ENCODE measurements at places on chromosomes 5 and 9.

DNA sequence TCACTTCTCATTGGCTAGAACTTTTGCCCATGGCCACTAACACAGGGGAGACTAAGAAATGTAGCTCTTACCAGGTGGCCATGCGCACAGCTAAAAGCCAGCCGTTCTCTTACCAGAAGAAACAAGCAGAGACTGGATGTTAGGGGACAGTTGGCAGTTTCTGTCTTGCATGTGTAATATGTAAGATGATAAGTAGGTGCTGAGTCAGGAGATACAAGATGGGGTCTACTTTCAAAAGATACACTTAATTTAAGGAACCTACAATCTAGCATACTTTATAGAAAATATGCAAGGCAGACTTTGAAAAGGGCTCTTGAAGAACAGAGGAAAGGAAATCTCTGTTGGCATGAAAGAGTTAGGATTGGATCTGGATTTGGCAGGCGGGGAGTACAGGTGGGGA lies 244.5 kb downstream of the ZSWIM6 start:
- DNase-seq: no peak

GRCh38 chr5:120258123-120258522 lies 206.0 kb upstream of the PRR16 start:
- no peak for DNase-seq

DNA sequence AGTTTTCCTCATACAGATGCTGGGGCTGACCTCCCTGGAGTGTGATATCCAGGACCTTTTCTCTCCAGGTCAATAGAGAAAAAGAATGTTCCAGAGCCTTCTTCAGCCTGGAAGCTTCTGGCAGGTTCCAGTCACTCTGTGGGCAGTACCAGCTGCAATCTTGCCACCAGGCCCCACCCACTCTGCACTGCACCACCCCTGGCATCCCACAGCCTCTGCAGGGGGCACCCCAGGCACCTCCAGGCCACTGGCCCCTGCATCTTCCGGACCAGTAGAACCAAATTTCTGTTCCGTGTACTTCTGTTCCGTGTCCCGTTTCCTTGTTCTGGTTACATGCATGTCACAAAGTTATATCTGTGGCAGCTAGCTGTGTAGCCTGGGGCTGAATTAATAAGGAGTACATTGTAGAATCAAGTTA lies 83.3 kb upstream of the ZBTB43 start:
- DNase-seq: no peak

- no peak for DNase-seq
Measured at GRCh38 chr5:72459913-72460312, 47.3 kb downstream of the ZNF366 start.

GRCh38 chr9:31023847-31024246 lies 1360.6 kb upstream of the ACO1 start:
- no peak for DNase-seq

- peak; percentile 96 for DNase-seq
Measured at GRCh38 chr9:37485389-37486255, at the start of gene POLR1E. Gene POLR1E (plus strand): TSS chr9:37485948. CDS start chr9:37486048, 100 bp downstream.

GRCh38 chr5:74035521-74035937 lies 409.5 kb downstream of the ARHGEF28 start:
- no peak for DNase-seq

GRCh38 chr9:136488247-136489214 lies 5.7 kb upstream of the SEC16A start:
- DNase-seq: peak; percentile 83

GRCh38 chr5:167764641-167765289 lies 526.7 kb upstream of the WWC1 start:
- no peak for DNase-seq

GRCh38 chr9:112310826-112311225 lies 22.6 kb downstream of the PTBP3 start:
- DNase-seq: no peak

DNA sequence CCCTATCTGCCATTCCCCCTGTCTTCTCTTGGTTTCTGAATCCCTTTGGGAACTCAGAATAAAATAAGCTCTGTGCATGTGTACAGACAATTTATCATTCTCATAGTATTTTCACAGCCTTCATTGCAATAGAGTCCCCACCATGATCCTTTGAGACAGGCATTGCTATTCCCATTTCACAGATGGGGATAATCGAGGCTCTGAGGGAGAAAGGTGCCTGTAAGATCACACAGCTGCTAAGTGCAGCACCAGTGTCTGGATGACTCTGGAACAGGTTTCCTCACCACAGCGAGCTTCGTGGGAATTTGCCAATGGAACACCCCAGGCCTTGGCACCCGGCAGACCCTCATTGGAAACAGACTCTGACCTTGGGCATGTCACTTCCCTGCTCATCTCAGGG lies 293.6 kb downstream of the NSG2 start:
- DNase-seq: no peak

GRCh38 chr5:137091472-137091871 lies 407.7 kb downstream of the SPOCK1 start:
- DNase-seq: no peak

- no peak for DNase-seq
Measured at GRCh38 chr5:44486591-44486990, 97.4 kb upstream of the FGF10 start.

DNA sequence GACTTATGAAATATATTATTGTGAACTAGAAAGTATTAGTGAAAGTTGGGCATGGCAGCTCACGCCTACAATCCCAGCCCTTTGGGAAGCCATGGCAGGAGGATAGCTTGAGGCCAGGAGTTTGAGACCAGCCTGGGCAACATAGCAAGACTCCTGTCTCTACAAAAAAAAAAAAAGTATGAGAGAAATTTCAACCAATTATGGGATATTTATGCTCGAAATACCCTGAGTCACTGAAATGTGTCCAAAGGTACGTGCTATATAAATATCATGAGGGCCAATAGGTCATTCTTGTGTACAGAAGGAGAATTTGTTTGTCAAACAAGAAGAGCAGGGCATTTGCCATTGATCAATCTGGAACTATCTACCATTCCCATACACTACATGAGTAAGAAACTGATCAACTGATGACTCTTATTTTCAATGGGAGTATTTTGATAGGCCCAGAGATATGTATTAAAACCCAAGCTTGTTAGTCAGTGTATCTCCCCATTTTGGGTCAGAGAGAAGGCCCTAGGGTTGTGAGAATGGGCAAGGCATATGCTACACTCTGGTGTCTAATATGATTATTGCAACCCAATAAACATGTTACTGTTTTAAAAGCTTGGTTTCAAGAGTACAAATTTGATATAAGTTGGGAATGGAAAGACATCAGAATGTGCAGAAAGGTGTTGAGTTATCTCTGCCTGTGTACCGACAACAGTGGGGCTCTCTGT lies 21.7 kb upstream of the HOMER1 start:
- DNase-seq: no peak

DNA sequence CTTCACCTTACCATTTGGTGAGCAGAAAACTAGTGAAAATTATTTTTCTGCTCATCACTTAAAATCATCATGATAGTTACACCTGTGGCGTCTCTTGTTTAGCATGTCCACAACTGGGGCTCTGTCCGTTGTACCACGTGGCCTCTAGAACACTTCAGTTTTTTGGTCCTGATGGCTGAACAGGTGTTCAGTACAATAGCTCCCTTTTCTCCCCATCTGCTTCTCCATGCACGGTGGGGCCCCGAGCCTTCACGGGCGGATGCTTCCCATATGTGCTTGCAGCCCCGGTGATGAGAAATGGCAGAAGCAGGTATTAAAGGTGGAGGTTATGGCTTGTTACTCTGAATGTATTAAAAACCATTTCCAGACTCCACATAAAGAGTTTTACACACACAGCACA lies 304.1 kb downstream of the CWC27 start:
- DNase-seq: no peak

DNA sequence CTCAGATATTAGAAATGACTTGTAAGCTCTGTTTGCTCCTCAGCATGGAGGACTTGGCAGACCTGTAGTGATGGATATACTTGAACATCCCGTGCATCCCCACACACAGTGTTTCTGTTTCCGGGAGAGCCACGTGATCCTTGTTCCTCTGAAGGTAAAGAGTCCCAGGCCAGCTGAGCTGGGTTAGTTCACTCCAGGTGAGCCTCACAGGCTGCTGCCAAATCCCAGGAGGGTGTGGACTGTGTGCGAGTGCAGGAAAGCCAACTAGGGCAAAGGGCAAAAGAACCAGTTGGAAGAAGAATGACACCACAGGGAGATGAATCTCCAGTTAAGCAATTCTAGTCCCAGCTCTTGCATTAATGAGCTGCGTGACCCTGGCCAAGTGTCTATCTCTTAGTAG lies 10.4 kb upstream of the TOMM5 start:
- DNase-seq: no peak

DNA sequence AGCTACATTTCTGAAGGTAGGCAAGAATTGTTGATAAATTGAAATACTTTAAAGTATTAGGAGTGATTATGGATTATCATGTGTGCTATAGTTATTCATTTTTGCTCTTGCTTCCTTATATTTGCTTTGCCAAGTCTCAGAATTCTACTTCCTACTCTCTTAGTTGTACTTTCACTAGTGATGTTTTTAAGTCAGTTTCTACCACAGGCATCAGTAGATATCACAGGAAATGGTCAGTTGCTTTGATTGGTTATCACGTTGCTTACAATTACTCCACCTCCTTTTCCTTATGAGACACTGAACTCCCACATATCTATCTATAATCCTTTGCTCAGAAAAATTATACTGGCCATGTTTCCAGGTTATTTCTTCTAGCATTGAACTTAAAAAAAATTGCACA lies 472.8 kb downstream of the DMRTA1 start:
- no peak for DNase-seq

DNA sequence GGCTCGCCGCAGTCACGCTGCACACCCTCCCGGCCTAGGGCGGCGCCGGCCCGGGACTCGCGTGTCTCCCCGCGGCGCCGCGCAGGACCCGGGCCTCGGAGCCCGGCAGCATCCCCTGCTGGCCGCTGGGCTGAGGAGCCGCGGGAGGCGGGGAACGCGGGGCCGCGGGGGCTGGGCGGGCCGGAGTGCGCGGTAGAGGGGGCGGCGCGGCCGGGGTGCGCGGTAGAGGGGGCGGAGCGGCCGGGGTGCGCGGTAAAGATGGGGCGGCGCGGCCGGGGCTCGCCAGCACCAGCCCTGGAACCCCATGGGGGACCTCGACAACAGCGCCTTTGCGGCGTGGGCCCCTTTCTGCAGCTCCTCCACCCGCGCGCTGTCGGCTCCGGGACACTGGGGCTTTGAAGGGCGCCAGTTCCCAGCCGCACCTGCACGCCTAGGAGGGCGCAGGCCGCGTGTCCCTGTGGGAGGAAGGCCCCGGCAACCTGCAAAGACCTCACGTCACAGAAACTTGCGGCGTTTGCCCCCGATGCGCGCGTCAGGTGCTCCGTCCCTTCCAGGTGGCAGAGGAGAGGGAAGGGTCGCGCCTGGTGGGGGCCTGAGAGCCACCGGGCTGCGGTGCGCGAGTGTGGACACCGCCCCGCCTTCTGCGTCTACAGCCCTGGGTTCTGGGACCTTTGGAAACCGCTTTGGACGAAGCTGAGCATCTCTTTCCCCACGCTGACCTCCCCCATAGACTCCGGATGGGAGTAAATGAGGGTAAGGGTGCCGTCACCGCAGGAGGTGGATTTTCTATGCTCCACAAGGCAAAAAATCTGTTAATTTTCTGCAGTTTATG lies 49.6 kb downstream of the NSUN2 start:
- peak; percentile 43 for DNase-seq
